ENCODE measurements at places on chromosomes 6 and 20.

- no peak for DNase-seq
These were observed 35.4 kb downstream of the CYP24A1 start for GRCh38 chr20:54138427-54138826.

DNA sequence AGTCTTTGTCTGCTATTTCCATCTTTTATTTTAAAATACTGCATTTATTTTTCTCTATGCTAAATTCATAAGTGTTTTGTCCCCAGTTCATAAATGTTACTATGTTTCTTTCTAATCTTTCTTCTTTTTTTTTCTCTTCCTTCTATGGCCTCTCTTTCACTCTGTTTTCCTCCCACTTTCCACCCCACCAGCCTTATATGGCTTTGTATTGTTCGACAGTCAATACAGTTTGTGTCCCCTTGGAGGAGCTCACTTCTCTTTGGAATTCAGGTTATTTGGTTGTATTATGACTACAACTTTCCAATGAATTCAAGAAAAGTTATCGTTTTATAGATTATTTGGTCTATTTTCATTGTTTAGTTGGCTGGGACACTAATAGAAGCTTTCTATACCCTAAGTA, 393.5 kb downstream of the NKAIN2 start:
- DNase-seq = no peak

GRCh38 chr6:111580401-111580800, 25.3 kb downstream of the TRAF3IP2 start:
- DNase-seq = no peak

- DNase-seq = no peak
These were observed 19.8 kb upstream of the TINAG start for GRCh38 chr6:54288474-54288873.

GRCh38 chr20:18279242-18279641, 9.1 kb upstream of the ZNF133 start:
- DNase-seq = no peak

- no peak for DNase-seq
These were observed 145.5 kb upstream of the STMND1 start for GRCh38 chr6:16956361-16956760.

GRCh38 chr20:44761423-44761822, 15.8 kb downstream of the KCNK15 start:
- no peak for DNase-seq

Data from stimulated activated CD8-positive, alpha-beta memory T cell treated with anti-CD3 and anti-CD28 coated beads, Interleukin-4, amount 100 ng/mL, for 4 hours (primary cell).